ENCODE measurements at places on chromosomes 12 and 14. TPM values are rescaled to one million over a fixed set of nuclear protein-coding genes. Genes with fewer than 3 reads are reported as not detected.

The POC1B gene
- 6.9 TPM for total RNA-seq

GRCh38 chr14:54175298-54175942 lies 218.8 kb upstream of the BMP4 start:
- DNase-seq, result peak; percentile 23

The MBD6 gene
- 3.0 TPM for total RNA-seq

The ENDOU gene
- not detected for total RNA-seq

The TPI1 gene
- 1,845 TPM for total RNA-seq

DNA sequence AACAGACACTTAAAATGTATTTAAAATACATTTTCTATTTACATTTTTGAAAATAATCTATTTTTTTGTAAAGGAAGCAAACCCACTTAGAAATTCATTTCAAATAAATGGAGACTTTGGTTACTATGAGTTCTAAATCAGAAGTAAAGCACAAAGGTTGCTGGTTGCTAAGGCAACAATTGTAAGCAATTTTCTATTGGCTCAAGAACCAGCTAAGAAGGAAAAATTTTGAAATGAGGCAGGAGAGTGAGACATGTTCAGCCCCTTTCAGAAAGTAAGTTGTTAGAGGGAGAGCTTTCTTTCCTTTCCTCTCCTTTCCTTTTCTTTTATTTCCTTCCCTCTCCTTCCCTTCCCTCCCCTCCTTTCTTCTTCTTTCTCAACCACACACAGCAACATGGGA lies 80.7 kb downstream of the PRMT8 start:
- DNase-seq, result no peak

DNA sequence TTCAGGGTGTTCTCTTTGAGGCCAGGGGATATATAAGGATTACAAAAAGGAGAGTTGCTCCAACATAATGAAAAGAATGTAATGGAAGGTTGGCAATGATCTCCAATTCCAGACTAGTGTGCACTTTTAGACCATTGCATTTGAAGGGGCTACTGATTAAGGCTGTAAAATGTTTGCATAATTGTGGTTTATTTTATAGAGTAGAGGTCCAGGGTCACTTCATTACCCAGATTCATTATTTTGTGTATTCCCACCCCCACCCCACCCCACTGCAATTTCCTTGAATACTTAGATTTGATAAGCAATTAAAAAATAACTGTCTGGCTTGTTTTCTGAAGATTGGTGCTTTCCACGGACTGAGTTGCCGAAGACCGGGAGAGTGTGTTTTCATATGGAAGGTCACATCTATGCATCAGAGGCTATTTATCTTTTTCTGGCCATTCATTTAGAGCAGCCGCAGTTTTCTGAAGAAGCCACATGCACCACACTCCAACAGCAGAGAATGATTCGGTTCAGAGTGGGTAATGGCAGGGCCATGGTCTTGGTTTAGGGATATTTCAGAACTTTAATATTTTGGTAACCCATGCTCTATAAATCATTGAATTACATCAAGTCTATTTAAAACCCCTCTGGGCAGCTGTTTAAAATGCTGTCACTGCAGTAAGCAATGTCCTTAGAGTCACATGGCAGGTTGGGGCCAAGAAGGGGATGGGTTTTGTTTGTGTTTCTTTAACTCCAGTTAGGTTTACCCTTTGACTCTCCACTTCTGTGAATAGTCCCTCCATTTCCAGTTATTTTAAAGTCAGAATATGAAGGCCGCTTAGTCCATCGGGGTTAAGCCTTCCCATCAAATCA lies 94.6 kb downstream of the TMEM30B start:
- DNase-seq, result no peak

GRCh38 chr12:124517260-124518050 lies 50.0 kb downstream of the NCOR2 start:
- peak; percentile 88 for DNase-seq

GRCh38 chr12:131564845-131565244 lies 146.0 kb upstream of the SFSWAP start:
- DNase-seq, result no peak

- no peak for DNase-seq
These were observed 25.3 kb upstream of the TCL1B start for GRCh38 chr14:95660651-95661515.

DNA sequence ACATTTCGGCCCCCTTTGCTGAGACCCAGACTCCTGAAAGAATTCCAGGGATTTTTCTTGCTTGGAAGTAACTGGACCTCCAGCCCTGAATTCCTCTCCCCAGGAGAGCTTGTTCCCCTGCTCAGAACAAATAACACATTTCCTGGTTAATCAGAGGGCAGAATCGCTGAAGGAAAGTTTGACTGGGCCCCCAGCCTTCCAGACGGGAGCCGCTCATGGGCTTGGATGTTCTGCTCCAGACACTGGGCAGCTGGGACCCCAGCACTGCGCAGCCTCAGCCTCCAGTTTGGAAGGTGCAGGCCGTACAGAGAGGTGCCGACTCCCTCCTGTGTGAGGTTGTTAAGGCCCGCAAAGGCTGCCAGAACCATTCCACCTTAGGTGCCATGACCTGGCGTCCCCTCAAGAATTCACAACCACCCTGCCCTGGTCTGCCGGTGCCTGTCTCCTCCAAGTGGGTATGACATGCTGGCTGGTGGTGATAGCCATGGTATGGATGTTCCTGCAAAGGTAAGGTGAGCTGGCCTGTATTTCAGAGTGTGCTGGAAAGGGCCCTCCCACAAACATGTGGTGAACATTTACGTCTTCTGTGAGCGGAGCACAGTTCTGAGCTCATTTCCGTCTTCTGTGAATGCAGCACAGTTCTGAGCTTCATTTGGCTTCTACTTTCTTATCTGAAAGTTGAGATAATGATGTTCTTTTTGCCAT lies 5.1 kb upstream of the LTBP2 start:
- DNase-seq, result no peak

The PTCSC3 gene
- not detected for total RNA-seq

DNA sequence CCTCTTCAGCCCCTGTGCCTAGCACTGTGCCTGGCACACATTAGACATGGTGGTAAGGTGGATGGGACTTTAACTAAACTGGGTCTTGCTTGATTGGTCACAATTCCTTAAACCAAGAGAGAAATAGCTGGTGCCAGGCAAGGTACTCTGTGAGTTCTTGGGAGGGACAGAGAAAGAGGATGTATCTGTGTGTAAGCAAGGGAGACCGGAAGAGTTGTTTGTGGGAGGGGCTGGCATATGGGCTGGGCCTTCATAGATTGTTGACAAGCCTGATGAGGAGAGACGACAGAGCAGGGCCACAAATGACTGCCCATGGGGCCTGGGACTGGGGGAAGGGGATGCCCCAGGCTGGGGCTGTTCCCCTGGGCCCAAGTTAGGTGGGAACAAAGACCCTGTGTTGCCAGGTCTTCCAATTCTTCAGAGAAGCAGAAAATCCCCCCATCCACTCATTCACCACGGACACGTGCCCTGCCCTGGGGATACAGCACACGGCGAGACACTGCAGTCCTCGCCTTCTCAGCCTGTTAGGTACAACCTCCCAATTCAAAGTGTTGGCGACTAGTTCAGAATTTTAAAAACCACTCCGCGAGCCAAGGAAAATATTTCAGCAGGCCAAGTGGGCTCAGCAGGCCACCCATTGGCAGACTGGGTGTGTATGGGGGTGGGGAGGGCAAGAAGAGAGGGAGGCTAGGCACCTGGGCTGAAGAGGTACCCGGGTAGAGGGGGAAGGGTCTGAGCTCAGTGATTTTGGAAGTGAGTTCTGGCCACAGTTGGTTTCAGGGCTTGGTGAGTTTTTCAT lies 11.4 kb upstream of the CYP46A1 start:
- DNase-seq, result peak; percentile 14

The GPR68 gene
- 2.0 TPM for total RNA-seq

- DNase-seq, result peak; percentile 94
These were observed 27.0 kb downstream of the RIN3 start for GRCh38 chr14:92540472-92541048.

GRCh38 chr12:46492471-46493085 lies 120.0 kb upstream of the SLC38A2 start:
- peak; percentile 48 for DNase-seq

DNA sequence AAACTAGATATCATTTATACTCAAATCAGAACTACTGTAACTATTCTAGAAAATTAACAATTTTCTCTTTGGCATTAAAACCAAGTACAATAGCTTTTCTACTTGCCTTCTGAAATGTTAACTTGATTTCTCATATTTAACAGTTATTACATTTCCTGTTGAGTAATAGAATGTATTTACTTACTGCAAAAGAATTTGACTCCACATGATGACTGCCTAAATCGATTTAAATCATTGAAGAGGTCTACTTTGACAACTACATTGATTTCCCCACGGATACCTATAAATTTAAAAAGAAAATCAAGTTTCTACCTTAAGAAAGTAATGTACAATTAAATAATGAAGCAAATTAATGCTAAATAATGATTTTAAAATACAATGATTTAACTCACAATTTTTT lies 18.9 kb downstream of the C2CD5 start:
- no peak for DNase-seq

- peak; percentile 22 for DNase-seq
These were observed 14.4 kb downstream of the NIN start for GRCh38 chr14:50816395-50817047.

The KRT83 gene
- not detected for total RNA-seq
